Heart left ventricle (tissue), 16 donors: ENCODE measurements at places on chromosomes 12 and 14.

- H3K27ac ChIP-seq: no peak overlapping the region
- no peaks in the 10 kb centered on the region for H3K4me1 ChIP-seq
- DNase-seq: no peak
- no peak overlapping the region for H3K4me3 ChIP-seq
- H3K27me3 ChIP-seq: no peaks in the 10 kb centered on the region
- no peaks in the 10 kb centered on the region for H3K36me3 ChIP-seq
Observed at GRCh38 chr12:64907097-64907496, 82.7 kb downstream of the TBC1D30 start.

DNA sequence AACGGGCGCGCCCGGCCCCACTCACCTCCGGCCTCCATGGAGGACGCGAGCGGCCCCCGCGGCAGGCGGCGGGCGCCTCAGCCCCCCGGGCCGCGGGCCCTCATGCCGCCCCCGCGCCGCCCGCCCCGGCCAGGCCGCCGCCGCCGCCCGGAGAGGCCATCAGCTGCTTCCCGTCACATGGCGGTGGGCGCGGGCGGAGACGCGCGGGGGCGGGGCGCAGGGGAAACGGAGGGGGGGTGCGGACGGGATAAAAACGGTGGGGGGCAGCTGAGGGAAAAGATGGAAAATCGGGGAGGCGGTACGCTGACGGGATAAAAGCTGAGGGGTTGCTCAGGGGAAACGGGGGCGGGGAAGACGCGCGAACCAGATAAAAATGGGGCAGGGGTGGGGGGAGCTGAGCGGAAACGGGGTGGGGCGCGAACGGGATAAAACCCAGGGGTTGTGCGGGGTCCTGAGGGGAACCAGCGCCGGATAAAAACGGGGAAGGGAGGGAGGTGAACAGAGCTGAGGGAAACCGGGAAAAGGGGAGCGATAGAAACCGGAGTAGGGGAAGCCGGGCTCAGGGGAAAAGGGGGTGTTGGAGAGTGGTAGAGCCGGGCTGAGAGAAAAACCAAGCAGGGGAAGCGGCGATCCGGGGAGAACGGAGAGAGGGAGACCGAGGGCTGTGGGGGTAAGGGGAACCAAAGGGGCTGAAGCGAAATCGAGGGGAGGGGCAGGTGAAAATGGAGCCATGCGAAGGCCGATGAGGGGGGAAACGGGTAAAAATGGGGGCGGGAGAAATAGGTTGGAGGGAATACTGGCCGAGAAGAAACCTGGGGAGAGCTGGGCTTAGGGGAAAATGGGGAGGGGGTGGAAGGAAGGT is at the start of gene WSB2:
Gene WSB2, minus strand, starts transcription at position 169 of the 862 bp plus-strand sequence. Its CDS starts 131 bp downstream, at position 38.
- H3K27me3 ChIP-seq: no peaks in the 10 kb centered on the region
- DNase-seq: peak; percentile 83
- H3K36me3 ChIP-seq: no peaks in the 10 kb centered on the region
- peaks cover 58% of the 10 kb centered on the region for H3K4me1 ChIP-seq

DNA sequence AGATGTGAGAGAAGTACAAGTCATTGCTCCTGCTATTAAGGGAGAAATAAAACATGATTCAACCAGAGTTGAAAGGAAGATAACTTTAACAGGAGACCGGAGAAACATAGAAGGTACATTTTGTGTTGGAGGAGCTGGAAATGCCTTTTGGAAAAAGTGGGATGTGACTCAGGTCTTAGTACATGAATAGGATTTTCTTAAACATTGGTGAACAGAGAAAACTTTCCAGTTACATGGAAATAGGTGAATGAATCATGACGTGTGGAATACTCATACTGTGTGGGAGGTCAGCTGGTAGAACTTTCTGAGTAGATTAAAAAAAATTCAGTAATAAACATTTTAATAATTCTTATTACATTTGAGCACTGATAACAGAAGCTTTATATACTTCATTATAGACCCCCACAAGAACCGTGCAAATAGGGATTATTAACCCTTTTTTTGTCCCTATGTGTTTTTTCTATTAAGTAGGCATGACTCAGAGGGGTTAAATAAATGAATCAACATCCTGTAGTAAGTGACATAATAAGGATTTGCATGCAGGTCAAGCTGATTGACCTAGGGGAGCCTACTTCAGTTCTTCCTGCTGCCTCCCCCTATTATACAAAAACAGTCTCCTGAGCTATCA is 710.5 kb downstream of the NOVA1 start:
- no peak overlapping the region for H3K4me3 ChIP-seq
- H3K36me3 ChIP-seq: no peaks in the 10 kb centered on the region
- H3K27me3 ChIP-seq: no peaks in the 10 kb centered on the region
- H3K4me1 ChIP-seq: no peaks in the 10 kb centered on the region
- H3K27ac ChIP-seq: no peak overlapping the region

GRCh38 chr12:71652656-71653055 is 11.0 kb downstream of the ZFC3H1 start:
- H3K4me1 ChIP-seq: peaks cover 37% of the 10 kb centered on the region
- H3K27ac ChIP-seq: no peak overlapping the region
- no peak overlapping the region for H3K4me3 ChIP-seq
- H3K36me3 ChIP-seq: peaks cover 60% of the 10 kb centered on the region

- no peaks in the 10 kb centered on the region for H3K27me3 ChIP-seq
- no peak for DNase-seq
- no peak overlapping the region for H3K4me3 ChIP-seq
- no peak overlapping the region for H3K27ac ChIP-seq
- H3K4me1 ChIP-seq: peaks cover 2% of the 10 kb centered on the region
Observed at GRCh38 chr14:87005280-87005679, 987.7 kb downstream of the GALC start.

DNA sequence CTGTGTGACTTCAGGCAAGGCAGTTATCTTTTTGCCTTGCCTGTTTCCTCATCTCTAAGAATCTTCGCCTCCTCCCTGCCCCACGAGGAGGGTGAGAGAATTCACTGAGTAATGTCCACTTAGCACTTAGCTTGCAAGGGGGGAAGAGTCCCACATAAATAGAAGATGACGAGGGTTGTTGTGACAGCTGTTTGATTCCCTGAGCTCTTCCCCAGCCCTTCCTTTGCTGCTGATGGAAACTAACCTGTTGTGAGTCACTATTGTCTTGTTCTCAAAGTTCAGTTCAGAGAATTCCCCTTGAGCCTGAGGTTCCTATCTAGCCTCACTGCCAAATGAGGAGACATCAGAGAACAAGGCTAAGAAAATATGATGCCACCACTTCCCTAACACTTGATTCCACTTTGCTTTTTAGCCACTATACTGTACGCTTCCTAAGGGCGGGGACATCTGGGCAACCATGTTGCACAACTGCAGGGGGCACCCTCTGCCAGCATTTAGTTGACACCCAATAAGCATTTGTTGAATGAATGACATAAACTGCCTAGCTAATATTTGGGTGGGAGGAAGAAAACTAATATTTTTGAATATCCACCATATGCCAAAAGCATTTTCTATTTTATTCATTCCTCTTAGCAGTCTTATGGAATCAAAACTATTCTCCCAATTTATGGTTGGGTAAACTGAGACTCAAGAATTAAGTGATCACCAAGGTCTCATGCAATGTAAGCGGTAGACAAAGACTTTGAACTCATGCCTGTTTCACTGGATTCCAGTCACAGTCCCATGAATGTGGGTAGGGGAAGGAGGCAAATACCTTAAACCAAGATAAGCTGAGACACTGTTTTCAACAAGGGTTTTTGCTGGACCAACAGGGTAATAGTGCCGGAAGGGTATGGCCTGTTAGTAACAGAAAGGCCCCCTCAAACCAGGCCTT is 77.6 kb downstream of the ZFP36L1 start:
- H3K27ac ChIP-seq: no peak overlapping the region
- DNase-seq: no peak
- no peaks in the 10 kb centered on the region for H3K36me3 ChIP-seq
- no peak overlapping the region for H3K4me3 ChIP-seq
- H3K27me3 ChIP-seq: no peaks in the 10 kb centered on the region

DNA sequence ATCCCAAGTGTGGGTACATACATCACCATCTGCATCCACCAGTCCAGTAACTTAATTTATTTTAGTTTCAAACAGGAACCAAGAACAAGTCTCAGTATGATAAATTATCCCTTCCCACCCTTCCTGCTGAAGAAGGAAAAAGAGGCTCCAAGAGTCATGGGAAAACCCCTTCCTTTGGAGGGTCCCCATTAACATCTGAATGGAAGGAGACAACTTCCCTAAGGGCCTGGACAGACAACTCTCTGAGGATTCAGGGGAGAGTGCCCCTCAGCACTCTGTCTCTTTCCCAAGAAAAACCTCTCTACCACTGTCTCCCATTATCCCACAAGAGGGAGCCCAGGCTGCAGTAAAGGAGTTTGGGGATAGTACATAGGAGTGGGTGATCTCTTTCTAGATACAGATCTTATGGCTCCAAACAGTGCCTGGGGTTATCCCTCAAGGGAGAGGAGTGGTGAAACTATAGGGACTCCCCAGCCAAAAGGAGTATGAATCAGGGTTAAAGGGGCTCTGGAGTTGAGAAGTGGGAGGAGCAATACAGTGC is 6.2 kb downstream of the WNT10B start:
- H3K36me3 ChIP-seq: no peaks in the 10 kb centered on the region
- DNase-seq: no peak
- H3K27ac ChIP-seq: no peak overlapping the region
- peaks cover 4% of the 10 kb centered on the region for H3K4me1 ChIP-seq
- H3K27me3 ChIP-seq: peaks cover 9% of the 10 kb centered on the region

DNA sequence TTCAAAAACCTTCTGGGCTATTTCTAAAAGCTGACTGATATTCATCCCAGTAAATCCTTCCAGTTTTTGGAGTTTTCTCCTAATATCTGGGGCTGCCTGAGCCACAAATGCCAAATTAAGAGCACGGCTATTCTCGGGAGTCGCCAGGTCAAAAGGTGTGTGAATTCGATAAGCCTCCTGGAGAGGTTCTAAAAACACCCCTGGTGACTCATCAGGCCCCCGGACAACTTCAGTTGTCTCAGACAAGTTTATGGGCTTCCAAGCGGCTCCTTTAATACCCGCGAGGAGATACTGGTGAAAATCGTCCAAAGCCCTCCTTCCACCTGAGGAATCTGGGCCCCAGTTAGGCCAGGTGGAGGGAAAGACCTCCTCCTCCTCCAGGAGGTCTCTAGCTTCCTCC is 677.1 kb downstream of the TMEM121 start:
- H3K4me3 ChIP-seq: no peak overlapping the region
- H3K27ac ChIP-seq: no peak overlapping the region
- no peaks in the 10 kb centered on the region for H3K27me3 ChIP-seq
- no peaks in the 10 kb centered on the region for H3K4me1 ChIP-seq

- peak; percentile 88 for DNase-seq
- H3K27me3 ChIP-seq: no peaks in the 10 kb centered on the region
- no peaks in the 10 kb centered on the region for H3K36me3 ChIP-seq
- peak overlapping the region; percentile 79 for H3K4me3 ChIP-seq
- H3K4me1 ChIP-seq: peaks cover 12% of the 10 kb centered on the region
Observed at GRCh38 chr12:53344824-53345485, 8.8 kb upstream of the SP7 start.
